ENCODE measurements at places on chromosomes 2 and 18. TPM values are rescaled to one million over a fixed set of nuclear protein-coding genes. Genes with fewer than 3 reads are reported as not detected.
A peak's percentile ranks its signal among the peaks of the same experiment; 100 is the strongest.

DNA sequence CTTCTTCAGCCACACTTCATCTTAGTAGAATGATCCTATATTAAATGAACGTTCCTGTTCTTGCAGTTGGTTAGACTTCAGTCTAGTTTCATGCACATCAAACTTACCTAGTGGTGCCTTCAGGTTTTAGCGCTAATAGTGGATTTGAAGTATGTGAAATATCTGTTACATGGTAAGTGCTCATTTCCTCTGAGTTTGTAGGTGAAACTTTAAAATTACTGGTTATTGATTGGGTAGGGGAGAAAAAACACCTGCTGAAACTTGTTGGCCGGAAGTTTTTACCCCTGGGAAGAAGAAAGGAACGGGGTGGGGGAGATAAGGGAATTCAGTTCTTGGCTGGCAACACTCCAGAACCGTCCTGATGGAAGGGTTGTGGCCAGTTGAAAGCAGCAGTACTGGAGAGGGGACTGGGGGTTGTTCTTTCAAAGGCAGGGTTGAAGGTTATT lies 112.8 kb downstream of the SPTBN1 start:
- no peak for DNase-seq

The CABYR gene
- total RNA-seq = 5.6 TPM

- DNase-seq = no peak
Measured at GRCh38 chr2:227082286-227082685, 81.7 kb downstream of the COL4A4 start.

DNA sequence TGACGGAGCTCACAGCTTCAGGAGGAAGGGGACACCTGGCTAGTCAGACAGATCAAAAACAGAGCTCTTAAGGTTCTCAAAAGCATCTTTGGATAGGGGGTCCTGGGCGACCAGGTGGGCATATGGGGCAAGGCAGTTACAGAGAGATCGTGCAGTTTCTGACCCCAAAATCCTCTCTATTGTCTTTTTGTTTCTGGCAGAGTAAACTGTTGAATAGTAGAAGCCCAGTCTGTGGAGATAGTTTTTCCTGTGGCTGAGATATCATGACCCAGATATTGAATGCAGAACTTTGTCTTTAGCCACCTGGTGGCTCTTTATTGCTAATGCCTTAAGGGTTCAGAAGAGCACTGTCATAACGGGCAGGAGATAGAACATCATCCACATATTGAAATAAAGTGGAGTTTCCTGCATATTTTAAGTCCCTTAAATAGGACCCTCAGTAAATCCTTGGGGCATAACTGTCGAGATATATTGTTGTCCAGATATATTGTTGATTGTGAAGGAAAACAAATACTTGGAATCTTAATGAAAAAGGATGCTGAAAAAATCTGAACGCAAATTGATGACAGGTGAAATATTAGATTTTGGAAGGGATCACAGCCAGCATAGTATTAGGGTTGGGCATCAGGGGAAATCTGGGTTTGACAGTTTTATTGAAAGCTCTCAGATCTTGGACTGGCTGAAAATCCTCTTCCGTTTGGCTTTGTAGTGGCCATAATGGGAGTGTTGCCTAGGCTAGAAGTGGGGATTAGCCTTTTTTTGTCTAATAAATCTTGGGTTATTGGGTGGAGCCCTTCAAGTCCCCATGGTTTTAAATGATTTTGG lies 14.1 kb upstream of the ZDBF2 start:
- peak; percentile 44 for DNase-seq

DNA sequence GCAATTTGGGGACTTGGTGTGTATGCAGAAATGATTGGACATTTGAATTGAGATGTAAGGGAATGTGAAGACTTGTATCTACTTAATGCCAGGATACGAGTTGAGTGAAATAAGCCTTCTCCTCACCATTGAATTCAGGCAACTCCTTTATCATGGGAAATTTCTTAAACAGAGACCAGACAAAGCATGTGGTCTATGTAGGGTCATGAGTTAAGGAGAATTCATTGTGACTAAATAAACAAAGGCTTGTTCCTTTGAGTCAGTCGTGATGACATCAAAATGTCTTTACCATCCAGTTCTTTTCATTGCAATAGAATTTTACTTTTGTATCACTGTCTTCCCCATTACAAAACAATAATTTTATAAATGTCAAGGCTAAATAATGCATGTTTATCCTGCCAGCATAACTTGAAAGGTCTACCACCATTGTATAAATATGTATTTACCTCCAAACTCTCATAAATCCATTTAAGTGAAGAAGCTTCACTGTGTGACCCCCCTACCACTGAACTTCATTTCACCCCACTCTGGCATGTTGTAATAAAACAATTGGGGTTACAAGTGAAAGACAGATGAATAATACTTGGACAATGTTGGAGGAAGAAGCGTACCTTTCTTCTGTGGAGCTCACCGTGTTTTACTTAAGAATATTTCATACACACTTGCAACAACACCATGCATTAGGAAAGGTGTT lies 149.4 kb downstream of the EPHA4 start:
- no peak for DNase-seq

GRCh38 chr18:44837482-44838180 lies 156.9 kb downstream of the SETBP1 start:
- no peak for DNase-seq

GRCh38 chr18:73688851-73689711 lies 458.6 kb downstream of the FBXO15 start:
- peak; percentile 95 for DNase-seq

All from fibroblast of lung (primary cell).